ENCODE measurements at places on chromosomes 1 and 21. TPM values are rescaled to one million over a fixed set of nuclear protein-coding genes. Genes with fewer than 3 reads are reported as not detected.
A peak's percentile ranks its signal among the peaks of the same experiment; 100 is the strongest.

- DNase-seq, result no peak
These were observed 5.4 kb downstream of the PPP2R5A start for GRCh38 chr1:212290608-212291007.

DNA sequence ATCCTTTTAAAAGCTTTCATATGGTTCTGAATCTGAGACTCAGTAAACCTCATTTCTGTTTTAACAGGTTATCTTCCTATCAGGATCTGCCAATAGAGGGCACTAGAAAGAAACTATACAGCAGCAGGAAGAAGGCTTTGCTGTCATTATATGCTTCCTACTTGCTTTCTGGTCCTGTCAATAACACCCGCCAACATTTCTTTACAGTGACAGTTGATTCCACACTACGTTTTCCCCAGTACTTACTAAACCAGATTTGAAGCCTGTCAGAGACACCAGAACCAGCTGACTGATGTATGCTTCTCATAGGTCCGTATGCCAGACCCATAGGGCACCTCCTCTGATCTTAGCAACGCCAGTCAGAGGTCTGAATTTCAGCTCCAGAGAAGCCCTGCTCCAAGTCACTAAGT is 341.0 kb upstream of the NEGR1 start:
- DNase-seq, result no peak

GRCh38 chr1:230068621-230068873 is 1.5 kb downstream of the GALNT2 start:
- DNase-seq, result no peak

DNA sequence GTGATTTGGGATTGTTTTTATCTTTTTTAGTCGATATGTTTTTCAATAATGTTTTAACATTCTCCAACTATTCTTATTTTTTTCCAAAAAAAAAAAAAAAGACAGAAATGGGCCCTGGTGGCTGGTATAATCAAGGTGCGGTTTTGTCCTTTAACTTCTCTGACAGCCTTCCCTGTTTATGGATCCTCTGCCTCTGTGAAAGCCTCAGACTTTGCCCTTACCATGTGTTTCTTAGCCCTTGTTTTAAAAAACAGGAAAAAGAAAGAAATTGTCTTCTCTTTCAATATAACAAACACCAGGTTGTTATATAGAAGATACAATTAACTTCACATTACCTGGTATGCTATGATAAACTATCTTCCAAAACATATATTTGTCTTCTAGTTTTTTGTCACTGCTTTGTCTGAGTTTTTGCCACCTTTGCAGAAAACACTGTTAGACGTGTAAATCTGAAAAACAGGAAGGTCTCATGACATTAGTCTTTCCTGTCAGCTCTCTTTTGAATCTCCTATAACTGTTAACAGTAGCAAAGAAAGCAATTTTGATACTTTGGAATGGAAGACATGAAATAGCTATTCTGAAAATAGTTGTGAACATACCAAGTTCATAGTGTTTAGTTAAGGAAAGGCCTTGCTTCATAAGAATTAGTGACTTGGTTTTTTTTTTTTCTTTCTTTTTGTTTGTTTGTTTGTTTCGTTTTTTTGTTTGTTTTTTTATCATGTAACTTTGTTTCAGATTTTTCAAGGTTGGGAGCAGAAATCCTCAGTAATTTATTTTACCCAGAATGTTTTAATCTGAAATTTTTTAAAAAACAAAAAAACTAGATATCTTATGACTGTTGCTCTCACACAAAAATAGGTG is 31.7 kb upstream of the CACYBP start:
- DNase-seq, result no peak

- no peak for DNase-seq
These were observed 37.4 kb upstream of the ZBTB40 start for GRCh38 chr1:22414244-22414751.

DNA sequence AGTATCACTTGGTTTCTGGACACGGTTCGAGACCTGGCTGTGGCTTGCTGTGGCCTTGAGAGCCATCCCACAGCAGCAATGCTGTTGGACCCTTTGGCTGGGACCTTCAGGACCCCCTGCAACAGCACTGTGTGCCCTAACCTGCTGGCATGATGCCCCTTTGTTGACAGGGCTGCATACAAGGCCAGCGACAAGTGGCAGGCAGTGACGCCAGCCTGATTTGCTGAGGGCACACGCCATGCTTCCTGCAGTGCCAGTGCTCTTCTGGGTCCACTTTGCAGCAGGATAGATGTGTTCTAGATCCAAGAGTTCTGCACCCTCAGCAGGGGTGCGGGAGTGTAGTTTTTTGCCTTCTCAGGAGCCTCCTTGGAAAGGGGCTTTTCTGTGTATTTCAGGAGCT is 32.8 kb downstream of the COQ8A start:
- DNase-seq, result peak; percentile 36

GRCh38 chr1:13771745-13772144 is 71.8 kb downstream of the PRDM2 start:
- DNase-seq, result no peak

DPT gene
- 41.2 TPM for polyA plus RNA-seq

DNA sequence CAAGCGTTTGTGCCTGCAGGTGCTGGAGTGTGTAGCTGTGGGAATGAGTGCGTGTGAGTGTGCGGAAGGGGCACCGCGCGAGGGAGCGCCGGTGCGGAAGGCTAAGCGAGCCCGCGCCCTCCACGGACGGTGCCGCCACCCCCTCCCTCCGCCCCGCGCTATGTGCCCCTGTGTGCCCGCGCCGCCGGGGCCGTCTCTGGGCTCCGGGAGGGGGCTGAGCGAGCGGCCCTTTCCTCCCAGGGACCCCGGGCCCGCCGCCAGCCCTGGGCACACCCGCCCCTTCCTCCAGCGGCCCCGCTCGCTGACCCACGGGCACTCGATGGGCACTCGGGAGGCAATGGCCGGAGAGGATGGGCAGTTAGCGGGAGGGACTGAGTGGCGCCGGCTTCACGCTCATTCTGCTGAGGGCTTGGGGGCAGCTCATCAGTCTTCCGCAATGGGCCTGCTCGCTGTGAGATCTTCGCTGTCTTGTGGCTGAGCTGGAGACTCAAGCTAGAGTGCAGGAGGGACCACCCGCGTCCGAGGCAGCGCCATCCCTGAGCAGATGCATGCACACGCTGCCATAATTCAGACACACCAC is 8.6 kb upstream of the ADGRB2 start:
- no peak for DNase-seq

GRCh38 chr1:78715181-78715661 is 65.6 kb downstream of the IFI44 start:
- DNase-seq, result no peak

ZNF593OS gene
- polyA plus RNA-seq, result not detected

- no peak for DNase-seq
These were observed 12.3 kb downstream of the ZRANB2 start for GRCh38 chr1:71068325-71069240.

GRCh38 chr1:93155335-93155734 is 24.9 kb downstream of the TMED5 start:
- DNase-seq, result no peak

- DNase-seq, result no peak
These were observed 21.1 kb downstream of the PYHIN1 start for GRCh38 chr1:158952416-158952815.

GRCh38 chr1:2049718-2050431 is at the start of gene PRKCZ:
Gene PRKCZ, plus strand, starts transcription at chr1:2050411. Its CDS starts 220 bp downstream, at chr1:2050631.
- DNase-seq, result peak; percentile 86

DNA sequence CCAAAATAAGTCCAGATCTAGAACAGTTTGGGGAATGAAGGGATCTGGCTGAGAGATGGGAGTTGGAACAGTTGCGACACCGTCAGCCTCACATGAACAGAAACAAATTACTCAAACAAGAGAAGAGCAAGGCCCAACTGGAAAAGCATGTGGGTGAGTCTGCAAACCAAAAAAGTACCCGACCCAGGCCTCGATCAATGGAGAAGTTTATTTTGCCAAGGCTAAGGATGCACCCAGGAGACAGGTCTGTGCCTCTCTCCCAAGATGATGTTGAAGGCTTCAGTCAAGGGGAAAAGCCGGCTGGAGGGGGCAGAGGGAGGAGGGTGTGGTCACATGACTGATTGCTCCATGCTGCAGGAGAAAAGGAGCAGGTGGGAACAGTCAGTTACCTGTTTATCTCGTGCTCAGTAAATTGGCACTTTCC is 42.3 kb downstream of the KRTAP10-1 start:
- peak; percentile 34 for DNase-seq

DNA sequence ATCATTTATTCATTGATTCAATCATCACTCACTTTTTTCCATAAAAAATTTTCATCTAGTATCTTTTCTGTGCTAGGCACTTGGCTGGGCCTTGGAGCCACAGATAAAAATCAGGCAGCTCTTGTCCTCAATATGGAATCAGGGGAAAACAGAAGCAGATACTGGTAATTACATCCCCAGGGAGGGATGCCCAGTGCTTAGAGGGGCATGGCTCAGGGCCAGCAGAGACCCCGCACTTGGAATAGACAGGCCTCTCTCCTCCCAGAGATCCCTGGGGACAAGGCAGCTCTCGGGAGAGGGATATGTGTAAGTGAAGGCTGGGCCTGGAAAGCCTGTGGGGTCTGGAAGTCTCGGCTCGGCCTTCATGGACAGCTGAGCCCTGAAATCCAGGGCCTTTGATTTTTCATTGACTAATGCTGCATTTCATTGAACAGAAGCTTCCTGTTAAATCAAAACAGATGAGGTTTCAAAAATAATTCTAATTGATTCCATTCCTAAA is 180.4 kb downstream of the FOXD2 start:
- DNase-seq, result no peak

DNA sequence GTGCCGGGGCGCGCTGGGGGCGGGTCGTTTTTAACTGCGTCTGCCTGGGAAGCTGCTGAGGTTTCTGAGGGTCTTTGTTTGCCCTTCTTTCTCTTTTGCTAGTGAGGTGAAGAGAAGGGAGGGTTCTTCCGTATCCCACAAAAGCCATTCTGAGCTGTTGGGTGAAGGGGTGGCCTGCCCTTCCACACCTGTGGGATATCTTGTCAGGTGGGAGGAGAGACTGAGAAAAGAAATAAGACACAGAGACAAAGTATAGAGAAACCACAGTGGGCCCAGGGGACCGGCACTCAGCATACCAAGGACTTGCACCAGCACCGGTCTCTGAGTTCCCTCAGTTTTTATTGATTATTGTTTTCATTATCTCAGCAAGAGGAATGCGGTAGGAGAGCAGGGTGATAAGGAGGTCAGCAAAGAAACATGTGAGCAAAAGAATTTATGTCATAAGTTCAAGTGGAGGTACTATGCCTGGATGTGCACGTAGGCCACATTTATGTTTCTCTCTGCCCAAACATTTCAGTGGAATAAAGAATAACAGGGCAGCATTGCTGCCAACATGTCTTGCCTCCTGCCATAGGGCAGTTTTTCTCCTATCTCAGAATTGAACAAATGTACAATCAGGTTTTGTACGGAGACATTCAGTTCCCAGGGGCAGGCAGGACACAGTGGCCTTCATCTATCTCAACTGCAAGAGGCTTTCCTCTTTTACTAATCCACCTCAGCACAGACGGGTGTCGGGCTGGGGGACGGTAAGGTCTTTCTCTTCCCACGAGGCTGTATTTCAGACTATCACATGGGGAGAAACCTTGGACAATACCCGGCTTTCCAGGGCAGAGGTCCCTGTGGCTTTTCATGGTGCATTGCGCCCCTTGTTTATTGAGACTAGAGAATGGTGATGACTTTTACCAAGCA is 972 bp downstream of the PGBD2 start:
- no peak for DNase-seq
